ENCODE measurements at places on chromosomes 7 and 10.

GRCh38 chr7:108861071-108861470 is 291.4 kb downstream of the DNAJB9 start:
- DNase-seq, result no peak

GRCh38 chr10:72277996-72278667 is 4.4 kb downstream of the DDIT4 start:
- DNase-seq, result no peak

GRCh38 chr7:100017300-100017699 is 1.9 kb downstream of the ZKSCAN1 start:
- no peak for DNase-seq

- no peak for DNase-seq
Measured at GRCh38 chr10:130809181-130809580, 502.3 kb downstream of the TCERG1L start.

GRCh38 chr7:98224701-98225181 is 13.5 kb downstream of the BHLHA15 start:
- DNase-seq, result no peak

DNA sequence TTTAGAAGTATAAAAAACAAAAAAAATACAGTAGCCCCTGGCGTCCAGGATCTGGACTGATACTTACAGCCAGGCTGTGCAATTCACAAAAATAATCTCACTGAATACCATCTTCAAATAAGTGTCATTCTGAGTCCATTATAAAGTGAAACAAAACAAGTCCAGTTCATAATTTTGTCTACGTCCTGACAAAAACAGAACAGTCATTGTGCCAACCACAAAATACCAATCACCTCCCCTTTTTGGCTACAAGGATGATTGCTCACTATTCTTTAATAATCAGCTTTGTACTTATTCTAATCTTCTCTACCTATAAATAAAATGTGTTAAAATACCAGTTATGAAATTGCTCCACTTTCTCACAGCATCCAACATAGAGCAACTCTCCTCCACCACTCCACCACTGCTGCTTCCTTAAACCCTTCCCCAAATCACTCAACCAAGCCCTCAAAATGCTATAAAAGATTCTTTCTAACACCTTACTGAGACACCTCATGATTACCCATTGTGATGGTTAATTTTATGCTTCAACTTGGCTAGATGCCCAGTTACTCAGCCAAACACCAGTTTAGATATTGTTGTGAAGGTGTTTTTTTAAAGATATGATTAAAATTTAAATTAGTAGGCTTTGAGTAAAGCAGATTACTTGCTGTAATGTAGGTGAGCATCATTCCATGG is 479.8 kb upstream of the SEMA3A start:
- no peak for DNase-seq

DNA sequence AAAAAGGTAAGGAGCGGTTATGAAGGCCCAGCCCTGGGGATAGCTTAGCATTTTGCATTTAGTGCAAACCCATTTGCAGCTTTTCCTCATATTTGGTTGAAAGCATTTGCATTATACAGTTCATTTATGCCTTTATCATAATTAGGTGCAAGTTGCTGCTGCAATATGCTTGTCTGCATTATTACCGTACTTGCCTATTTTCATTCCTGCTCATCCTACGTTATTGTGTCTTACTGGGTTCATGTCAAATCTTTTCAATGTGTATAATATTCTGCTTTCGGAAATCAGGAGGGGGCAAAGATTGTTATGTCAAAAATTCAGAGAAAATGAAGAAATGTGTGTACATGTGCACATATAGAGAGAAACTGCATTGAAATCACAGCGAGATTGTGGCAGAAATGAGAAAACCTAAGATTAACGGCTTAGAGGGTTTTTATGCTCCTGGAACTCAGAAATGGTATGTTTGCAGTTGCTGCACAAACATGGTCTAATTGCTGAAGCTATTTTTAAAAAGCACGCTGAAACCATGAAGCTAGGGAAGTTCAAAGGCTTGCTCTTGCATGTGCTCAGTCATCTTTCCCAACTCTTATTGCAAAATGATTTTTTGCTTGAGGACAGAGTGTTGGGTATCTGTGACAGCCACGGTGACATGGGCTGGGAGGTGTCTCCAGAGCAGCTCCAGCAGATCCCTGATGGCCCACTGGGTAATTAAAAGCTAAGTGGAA is 613.2 kb downstream of the SDK1 start:
- no peak for DNase-seq

DNA sequence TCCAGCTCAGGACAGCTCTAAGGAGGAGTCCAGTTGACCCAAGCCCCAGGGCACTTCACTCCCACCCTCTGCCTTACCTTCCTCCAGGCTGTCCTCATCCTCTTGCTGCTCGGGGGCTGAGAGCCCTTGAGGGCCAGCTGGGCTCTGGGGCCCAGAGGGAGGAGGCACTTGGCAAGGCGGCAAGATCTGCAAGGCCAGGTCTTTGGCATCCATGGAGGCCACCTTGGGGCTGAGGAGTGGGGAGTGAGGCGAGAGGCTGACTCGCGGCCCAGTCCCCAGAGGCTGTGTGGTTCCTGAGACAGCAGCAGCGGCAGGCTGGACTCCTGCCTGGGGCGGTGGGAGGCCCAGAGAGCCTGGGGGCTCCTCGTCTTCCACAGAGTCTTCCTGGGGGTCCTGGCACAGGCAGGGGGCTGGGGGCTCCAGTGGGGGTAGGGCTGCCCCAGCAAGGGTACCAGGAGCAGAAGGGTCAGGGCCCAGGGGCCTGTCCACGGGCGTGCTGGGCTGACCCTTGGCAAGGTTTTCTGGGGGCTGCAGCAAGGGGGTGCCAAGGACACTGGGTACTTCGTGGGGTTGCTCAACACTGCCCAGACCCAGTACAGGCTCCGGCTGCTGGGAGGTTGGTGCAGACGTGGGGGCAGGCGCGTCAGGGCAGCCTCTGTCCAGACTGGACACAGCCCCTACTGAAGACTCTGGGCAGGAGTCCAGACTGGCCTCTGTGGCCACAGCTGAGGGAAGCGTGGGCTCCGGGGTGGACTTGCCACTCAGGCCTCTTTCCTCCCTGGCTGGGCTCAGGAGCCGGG is 6.5 kb downstream of the NACAD start:
- DNase-seq, result no peak

- DNase-seq, result no peak
Measured at GRCh38 chr10:95783741-95784140, 27.8 kb downstream of the ENTPD1 start.

- DNase-seq, result no peak
Measured at GRCh38 chr7:27834179-27834921, 94.4 kb downstream of the TAX1BP1 start.

GRCh38 chr7:91655656-91656055 is 224.8 kb downstream of the MTERF1 start:
- DNase-seq, result no peak

DNA sequence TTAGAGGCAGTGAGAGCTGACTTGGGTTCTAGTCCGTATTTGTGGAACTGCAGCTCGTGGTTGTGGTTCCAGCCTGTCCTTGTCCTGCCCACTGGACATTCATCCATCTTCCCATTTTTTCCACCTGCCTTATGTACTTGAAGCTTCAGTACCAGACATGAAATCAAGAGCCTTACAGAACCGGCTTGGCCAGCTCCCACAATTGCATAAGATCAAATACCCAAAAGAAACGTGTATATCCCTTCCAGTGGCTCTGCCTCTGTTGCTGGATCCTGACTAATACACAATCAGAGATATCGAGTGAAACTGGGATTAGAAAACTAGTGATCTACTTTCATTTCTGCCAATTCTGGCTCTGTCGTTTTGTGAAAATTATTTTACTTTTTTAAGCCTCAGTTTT is 23.8 kb upstream of the LIPA start:
- DNase-seq, result no peak

DNA sequence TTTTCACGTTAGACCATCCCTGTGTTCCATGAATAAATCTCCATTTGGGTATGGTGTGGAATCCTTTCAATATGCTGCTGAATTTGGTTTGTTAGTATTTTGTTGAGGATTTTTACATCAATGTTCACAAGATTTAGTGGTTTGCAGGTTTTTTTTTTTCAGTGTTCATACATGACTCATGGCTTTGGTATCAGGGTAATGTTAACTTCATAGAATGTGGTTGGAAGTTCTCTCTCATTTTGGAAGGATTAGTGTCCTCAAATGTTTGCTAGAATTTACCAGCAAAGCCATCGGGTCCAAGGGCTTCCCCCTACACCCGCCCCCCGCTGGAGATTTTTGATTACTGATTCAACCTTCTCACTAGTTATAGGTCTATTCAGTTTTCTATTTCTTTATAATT is 398.0 kb downstream of the NXPH1 start:
- DNase-seq, result no peak

GRCh38 chr10:83990126-83990525 is 149.2 kb upstream of the GHITM start:
- DNase-seq, result no peak

GRCh38 chr7:20312562-20312961 is 18.1 kb upstream of the ITGB8 start:
- DNase-seq, result no peak

DNA sequence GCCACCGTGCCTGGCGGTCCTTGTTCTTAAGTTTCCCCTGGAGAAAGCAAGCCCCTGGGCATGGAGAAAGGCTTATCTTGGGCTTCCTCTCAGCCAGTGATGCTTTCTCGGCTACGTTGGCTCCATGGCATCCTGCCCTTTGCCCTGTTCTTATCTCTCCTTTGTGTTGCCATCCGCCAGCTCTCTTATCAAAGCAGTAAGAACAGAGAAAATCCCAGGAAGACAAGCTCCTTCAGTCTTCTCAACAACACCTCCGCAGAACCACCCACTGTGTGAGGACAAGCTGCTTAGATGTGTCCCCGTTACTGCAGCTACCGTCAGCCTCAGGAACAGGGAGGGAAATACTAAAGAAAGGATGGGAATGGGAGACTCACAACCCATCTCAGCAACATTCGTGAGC is 3.3 kb downstream of the PLEKHS1 start:
- DNase-seq, result no peak
